ENCODE measurements at places on chromosomes 16 and 17.

DNA sequence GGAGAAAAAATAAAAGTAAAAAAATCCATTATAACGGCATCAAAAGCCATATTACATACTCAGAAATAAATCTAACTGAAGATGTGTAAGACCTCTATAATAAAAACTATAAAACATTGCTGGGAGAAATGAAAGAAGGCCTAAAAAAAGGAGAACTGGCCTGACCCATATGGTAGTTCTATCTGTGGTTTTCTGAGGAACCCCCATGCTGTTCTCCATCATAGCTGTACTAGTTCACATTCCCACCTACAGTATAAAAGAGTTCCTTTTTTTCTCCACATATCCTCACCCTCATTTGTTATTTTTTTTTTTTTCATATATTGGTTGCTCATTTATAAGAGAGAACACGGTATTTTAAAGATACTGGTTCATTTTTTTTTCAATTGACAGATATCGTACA is 191.8 kb downstream of the STX8 start:
- DNase-seq: no peak

- DNase-seq: no peak
These were observed 372.3 kb downstream of the SEC14L1 start for GRCh38 chr17:77513045-77513444.

GRCh38 chr16:74888888-74889287 is 96.0 kb downstream of the WDR59 start:
- DNase-seq: no peak

DNA sequence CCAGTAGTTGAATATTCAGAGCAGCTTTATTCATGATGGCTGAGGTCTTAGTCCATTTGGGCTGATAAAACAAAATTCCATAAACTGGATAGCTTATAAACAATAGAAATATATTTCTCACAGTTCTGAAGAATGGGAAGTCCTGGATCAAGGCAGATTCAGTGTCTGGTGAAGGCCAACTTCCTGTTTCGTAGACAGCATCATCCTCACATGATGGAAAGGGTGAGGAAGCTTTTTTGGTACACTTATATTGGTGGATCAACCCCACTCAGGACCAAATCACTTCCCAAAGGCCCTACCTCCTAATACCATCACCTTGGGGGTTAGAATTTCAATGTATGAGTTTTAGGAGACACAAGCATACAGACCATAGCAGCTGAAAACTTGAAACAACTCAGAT is 224.2 kb downstream of the CYB561 start:
- DNase-seq: no peak

DNA sequence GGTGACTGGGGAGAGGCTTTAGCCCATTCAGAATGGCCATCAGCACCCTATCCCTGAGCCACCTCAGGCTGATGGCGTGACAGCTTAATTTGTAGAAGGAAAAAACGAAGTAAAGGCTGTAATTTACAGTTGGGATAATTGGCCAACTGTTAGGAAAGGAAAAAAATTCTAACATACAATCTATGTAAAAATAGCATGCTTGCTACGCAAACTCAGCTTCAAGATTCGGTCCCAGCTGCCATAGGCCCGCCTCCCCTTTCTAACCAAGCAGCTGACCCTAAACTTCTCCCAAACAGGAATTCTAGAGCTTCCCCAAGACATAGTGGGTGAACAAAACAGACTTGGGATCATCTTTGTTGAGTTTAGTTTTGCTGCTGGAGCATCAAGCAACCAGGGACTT is 4.9 kb downstream of the SEZ6 start:
- DNase-seq: no peak

DNA sequence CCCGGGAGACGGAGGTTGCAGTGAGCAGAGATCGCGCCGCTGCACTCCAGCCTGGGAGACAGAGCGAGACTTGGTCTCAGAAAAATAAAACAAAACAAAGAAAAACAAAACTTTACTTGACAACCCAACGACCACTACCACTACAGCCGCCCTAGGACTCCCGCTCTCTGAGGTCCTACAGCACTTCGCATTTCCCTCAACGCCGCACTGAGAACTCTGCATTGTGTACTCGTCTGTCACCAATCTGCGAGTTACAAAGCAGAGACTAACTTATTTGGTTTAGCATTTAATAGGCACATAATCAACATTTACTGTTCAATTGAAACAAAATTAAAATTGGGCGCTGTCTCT is 479 bp upstream of the ZNF207 start:
- DNase-seq: no peak

DNA sequence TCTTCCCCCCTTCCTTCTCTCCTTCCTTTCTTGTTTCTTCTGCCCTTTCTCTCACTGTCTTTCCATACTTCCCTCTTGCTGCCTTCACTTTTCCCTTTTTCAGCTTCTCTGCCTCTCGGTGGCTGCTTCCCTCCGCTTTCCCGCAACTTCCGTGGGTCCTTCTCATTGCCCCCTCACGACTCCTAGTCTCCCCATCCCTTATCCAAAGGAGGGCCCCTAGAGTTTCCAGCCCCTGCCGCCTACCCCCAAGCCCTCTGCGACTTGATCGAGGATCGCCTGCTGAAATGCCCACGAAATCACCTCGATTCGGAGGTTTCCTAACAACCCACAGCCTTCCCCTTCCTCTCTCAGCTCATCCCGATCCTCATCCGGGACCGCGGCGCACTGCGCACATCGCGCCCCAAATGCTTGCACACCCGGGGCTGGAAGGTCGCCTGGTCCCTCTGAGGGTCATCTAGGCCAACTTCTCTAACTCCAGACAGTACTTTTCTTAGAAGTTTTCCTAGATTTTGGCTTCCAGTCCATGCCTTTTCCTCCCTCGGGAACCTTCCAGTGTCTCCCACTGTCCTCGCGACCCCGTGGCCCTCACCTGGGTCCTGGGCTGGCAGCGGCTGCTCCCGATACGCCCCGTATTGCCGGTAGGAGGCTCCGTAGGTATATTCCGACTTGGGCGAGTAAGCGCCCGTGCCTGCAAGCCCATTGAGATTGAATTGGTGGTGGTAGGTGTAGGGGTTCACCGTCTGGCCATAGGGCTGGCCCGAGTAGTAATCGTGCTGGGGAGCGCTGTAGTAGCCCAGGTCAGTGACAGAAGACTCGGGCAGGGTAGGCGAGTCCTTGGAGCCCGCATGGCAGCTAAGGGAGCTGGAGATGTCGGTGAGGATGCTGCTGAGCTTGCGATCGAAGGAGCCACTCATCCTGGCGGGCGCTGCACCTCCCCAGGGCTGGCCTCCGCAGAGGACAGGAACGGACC is 654 bp downstream of the DLX3 start:
- no peak for DNase-seq

- no peak for DNase-seq
These were observed 15.2 kb upstream of the MTSS2 start for GRCh38 chr16:70701036-70701435.

DNA sequence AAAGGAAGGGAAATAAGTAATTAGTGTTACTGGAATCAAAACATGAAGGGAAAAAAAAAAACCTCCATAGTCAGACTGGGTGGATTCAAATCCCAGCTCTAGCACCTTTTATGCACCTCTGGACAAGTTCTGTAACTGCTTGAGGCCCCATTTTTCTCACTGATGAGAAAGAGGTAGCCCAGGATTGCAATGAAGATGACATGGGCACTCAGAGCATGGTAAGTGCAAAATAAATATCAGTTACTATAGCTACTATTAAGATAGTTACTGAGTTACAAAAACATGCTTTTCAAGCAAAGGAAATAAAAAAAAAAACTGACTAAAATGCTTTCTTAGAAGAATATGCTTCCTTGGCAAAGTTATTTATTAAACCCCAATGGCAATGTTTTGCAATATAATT is 58.8 kb downstream of the CEP95 start:
- DNase-seq: no peak

All from Calu3 (cell line).